ENCODE measurements at places on chromosomes 4 and X.

GRCh38 chrX:122591546-122591945 is 592.5 kb upstream of the GRIA3 start:
- DNase-seq = no peak

DNA sequence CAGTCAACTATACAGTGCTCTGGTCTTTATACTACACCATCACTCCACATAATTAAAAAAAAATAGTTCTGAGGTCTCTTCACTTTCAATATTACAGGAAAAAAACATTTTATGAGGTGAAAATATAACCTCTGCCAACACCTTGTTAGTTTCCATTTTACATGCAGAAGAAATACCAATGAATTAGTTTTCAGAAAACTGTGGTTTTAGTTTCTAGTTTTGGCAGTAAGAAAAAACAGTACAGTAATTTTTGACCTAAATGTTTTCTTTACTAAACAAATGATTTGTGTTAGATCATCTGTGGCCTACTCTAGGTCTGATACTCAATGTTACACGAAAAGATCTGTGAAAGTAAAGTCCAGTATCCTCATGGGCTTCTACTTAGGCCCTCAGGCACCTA is 10.0 kb downstream of the SULT1E1 start:
- no peak for DNase-seq

GRCh38 chrX:137568741-137569469 is 3.0 kb downstream of the ZIC3 start:
- DNase-seq = no peak

DNA sequence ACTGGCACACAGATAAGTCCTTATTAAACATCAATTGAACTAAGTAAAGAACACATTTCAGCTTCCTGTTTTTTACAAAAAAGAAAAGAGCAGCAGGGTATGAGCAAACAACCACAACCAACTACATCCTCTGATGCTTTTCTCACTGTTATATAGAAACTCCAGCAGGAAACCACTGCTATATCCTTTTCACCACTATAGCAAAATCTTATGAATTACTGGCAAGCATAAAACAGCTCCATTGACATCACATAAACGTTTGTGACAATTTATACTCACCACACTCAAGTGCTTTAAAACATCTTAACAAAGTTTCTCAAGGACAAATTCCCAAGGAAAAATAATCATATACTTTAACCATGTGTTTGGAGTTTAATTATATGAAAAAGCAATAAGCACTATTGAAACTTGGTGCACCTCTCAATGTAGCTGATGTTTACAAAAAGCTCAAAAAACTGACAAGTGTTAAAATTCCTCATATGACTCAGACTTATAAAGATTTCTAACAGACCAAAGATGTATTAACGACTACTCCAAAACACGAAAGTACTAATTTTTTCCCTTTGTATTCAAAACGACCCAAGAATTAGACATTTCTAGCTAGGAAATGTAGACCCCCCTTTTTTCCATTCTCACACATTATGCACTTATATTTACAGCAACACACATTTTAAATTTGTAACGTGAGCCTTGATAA is 12.9 kb downstream of the GPRIN3 start:
- DNase-seq = no peak

DNA sequence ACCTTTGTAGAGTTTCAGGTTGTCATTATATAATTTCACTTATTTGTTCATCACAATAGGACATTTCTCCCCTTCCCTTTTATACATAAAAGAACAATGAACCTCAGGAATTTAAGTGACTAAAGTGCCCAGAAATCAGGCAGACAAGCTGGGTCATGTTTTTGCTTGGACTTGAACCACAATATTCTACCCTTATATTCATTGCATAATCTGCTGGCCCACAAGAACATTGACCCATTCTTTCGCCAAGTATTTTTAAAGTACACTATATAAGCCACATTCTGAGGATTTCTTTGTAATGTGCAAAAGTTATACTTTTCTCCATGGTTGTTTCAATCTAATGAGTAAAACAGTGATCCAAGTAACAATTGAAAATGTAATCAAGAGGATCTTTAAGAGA is 637.5 kb upstream of the SLIT2 start:
- DNase-seq = no peak

GRCh38 chr4:37927434-37927833 is 32.8 kb upstream of the PTTG2 start:
- no peak for DNase-seq

- DNase-seq = no peak
Observed at GRCh38 chr4:18847249-18847890, 825.8 kb upstream of the LCORL start.

DNA sequence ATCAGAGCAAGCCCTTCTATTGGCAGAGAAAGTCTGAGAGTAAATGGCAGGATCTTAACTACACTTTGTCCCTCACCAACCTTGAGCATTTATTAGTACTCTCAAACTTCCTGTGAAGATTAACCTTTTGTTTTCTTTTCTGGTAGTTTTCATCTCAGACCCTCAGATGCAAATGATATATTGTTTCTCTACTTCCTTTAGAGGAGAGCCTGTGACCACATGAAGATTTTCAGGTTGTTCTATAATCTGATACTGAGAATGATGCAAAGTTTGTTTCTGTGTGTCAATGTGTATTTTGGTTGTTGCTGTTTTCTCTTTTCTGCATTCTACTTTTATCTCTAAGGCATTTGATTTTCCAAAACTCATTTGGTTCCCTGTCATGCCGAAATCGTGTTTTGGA is 165.8 kb upstream of the CYSLTR1 start:
- DNase-seq = no peak

GRCh38 chr4:95084584-95084983 is 326.8 kb downstream of the BMPR1B start:
- no peak for DNase-seq

DNA sequence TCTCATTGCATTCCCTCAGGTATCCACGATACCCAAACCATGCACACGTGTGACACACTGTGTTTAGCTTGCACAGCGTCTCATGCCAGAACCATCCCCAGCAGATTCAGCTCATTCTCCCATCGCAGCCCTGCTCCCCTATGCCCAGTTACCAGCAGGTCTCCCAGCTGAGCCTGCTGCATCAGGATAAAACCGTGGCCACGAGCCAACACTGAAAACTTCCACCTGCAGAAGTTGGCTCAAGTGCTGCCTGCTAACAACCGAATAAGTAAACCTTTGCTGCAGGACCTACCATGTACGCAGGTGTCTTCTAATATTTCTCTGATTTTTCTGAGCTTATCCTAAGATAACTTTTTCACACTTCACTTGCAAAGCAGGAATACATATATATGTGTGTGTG is 120.4 kb upstream of the STS start:
- no peak for DNase-seq

- DNase-seq = no peak
Observed at GRCh38 chr4:107037199-107037584, 1.1 kb upstream of the DKK2 start.

Measured in substantia nigra (tissue), 51 donors.